ENCODE measurements at places on chromosomes 7 and 10. TPM values are rescaled to one million over a fixed set of nuclear protein-coding genes. Genes with fewer than 3 reads are reported as not detected.
A peak's percentile ranks its signal among the peaks of the same experiment; 100 is the strongest.

DNA sequence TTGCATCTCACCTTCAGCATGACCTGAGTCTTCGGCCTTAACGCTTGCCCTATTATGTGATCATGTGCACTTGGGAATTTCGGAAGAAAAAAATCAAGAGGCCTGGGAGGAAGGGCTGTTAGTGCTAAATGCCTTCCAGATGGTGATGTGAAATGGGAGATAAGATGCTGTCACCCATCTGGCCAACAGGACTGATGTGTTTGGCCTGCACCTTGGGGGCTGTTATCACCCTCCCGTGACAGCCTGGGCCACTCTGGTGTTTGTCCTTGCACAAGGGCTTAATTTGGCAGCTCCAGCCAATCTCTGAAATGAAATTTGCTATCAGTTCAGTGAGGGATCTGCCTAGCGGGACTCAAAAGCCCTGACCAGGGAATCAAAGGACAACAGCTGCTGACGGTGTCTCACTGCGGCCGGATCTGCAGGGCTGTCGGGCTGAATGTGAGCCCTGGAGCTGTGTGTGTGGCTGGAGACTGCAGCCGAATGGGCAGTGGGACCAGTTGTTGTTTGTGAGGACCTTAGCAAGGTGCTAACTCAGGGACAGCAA, 131.4 kb upstream of the BTBD16 start:
- DNase-seq: no peak

The PANK1 gene
- total RNA-seq: 8.6 TPM

DNA sequence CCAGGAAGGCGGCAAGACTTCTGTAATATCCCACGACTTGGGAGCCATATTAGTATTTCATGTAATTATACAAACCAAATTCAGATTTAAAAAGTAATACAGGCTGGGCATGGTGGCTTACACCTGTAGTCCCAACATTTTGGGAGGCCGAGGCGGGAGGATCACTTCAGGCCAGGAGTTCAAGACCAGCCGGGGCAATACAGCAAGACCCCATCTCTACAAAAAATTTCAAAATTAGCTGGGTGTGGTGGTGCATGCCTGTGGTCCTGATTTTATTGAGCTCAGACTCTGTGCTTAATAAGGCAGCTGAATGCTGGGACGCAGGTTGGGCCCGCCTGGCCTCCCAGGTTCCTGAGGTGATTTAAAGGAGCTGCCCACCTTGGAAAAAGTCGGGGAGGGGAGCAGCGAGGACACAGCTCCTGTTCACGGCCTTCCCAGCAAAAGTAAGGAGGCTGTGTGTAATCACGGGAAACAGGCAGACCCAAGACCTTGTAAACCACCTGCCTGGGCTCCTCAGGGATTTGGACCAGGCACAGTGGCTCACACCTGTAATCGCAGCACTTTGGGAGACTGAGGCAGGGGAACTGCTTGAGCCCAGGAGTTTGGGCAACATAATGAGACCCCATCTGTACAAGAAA, 93.0 kb upstream of the DNAAF5 start:
- no peak for DNase-seq

GRCh38 chr7:89800761-89801160, 353.5 kb upstream of the STEAP1 start:
- DNase-seq: no peak

DNA sequence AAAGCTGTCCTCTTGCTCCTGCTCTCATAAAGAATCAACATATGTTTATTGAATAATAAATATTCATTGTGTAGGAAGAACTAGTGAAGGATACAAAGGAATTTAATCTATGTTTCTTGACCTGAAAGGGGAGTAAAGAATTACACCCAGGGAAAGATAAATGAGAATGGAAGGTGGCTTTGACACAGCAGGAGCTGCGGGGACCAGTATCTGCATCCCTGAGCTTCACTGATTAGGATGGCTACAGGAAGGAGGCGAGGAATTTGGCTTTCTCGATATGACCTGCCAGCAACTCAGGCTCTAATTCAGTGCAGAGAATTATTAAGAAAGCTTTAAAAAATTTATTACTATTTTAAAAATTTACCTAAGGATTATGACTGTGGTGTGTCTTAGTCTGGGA, 194.6 kb downstream of the SEC23IP start:
- DNase-seq: no peak

DNA sequence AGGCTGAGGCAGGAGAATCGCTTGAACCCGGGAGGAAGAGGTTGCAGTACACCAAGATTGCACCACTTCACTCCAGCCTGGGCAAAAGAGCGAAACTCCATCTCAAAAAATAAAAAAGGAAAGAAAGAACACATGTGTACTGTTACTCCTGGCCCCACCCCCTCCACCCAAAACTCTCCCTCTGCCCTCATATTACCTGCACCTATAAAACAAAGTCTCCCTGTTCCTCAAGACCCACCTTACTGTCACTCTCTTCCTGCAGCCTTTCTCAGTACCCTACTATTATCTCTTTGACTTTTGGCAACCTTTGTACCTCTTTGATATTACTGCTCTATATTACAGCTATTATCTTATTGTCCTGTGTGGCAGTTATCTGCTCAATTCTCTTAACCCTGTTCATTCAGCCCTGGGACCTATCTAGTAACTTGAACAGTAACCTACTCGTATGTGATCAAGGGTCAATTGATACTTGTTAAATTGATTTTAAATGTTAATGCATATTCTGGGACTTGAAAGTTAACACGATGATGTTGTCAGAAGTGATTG, 68.5 kb upstream of the CAPZA2 start:
- DNase-seq: no peak

- DNase-seq: peak; percentile 77
Measured at GRCh38 chr7:33040803-33041516, 21.6 kb downstream of the NT5C3A start.

GRCh38 chr7:7630626-7631329, 9.8 kb upstream of the UMAD1 start:
- no peak for DNase-seq

DNA sequence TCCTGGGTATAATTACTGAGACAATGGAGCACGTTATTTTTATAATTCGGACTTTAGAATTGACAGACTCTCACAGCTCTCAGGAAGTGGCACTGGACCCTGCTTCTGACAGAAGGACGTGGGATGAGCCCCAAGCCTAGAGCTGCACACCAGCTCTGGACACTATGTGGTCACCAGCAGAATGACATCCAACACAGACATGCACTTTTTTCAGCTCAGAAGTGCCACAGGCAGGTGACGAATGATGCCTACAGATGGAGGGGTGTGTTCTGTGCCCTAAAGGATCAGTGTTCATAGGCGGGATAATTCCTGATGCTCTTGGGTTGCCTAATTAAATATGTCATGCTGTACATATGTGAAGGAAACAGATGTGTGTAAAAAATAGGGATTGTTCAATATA, 87.9 kb downstream of the VIPR2 start:
- DNase-seq: no peak

DNA sequence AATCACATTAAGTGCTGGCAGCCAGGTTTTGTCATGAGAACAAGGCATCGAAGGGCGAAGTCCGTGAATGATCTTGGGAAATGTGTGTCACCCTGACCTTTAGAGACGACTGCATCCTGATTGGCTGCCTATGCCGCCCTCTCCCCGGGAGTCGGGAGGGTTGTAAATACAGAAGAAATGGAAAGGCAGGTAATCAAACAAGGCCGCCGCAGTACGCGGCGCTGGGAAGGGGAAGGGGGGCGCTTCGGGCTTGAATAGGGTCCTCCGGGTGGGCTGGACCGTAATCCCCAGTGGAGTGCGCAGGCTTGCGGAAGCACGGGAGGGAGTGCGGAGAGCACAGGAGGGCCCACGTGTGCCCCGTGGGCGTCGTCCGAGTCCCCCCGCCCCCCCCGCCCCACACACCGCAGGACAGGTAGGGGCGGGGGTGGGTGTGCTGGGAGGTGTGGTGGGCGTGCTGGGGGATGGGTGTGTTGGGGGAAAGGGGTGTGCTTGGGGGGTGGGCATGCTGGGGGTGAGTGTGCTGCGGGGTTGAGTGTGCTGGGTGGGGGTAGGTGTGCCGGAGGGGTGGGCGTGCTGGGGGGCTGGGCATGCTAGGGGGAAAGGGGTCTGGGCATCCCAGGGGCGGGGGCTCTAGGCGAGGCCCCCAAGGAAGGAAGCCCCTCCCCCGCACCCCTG, 169.4 kb downstream of the ARHGAP12 start:
- peak; percentile 55 for DNase-seq

Data from Calu3 (cell line).